ENCODE measurements at places on chromosomes 12 and 14.

- DNase-seq, result peak; percentile 8
Measured at GRCh38 chr14:81315341-81315740, 84.8 kb downstream of the STON2 start.

- DNase-seq, result no peak
Measured at GRCh38 chr12:49058366-49059044, 2.1 kb downstream of the KMT2D start.

DNA sequence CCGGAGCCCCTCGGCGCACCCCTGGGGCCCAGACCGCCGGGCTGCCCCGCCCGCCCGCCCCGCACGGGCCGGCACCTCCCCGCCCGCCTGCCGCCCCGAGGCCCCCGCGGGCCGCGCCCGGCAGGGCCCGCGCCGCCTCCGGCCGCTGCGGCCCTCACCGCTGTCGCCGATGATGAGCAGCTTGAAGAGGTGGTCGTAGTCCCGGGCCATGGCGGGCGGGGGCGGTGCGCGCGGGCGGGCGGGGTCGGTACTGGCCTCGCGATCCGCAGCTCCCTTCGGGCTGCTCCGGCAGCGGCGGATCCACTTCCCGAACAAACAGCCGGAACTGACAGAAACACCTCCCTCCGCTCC is at the start of gene RAB35:
RAB35 (minus strand) TSS at position 313 of the 351 bp plus-strand sequence; CDS start at position 210, 103 bp downstream.
- no peak for DNase-seq

DNA sequence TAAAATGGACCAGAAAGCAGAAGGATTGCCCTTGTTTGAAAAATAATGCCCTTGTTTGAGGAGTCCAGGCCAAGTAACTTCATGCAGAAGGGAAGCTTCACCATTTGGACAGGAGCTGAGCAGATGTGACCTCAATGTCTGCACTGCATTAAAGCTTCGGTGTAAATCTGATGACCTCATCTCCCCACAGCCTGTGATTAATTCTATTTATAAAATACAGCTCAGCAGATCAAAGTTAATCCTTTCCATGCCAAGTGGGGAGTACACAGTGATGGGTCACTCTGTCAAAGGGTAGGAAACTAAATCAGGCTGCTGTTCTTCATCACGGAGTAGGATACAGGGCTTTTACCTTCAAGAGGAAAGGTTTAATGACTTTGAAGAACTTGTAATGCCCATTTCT is 533.7 kb downstream of the RPS29 start:
- DNase-seq, result no peak

DNA sequence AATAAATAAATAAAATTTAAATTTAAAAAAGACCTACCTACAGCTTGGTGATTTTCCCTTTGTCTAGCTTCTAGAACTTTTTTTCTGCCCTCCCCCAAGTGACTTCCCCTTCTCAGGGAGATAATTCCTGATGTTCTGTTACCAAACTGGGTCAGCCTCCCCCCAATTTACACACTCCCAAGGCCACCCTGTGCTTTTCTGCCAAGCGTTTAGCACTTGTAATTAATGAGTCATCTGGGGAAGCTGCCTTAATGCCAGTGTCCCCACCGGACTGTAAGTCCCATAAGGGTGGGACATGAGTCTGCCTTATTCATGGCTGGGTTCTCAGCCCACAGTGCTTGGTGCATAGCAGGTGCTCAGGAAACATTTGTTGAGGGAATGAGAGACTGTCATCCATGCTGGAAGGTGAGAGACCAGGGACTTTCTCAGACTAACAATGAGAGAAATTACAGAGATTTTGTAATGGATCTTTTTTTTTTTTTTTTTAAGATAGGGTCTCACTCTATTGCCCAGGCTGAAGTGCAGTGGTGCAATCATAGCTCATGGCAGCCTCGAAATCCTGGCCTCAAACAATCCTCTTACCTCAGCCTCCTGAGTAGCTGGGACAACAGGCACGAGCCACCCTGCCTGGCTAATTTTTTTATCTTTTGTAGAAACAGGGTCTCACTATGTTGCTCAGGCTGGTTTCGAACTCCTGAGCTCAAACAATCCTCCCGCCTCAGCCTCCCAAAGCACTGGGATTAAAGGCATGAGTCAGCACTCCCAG is 106.8 kb downstream of the PHETA1 start:
- DNase-seq, result no peak

- DNase-seq, result no peak
Measured at GRCh38 chr12:122028905-122029560, 7.3 kb downstream of the BCL7A start.

GRCh38 chr12:107362960-107363359 is 269.6 kb upstream of the CRY1 start:
- DNase-seq, result no peak

DNA sequence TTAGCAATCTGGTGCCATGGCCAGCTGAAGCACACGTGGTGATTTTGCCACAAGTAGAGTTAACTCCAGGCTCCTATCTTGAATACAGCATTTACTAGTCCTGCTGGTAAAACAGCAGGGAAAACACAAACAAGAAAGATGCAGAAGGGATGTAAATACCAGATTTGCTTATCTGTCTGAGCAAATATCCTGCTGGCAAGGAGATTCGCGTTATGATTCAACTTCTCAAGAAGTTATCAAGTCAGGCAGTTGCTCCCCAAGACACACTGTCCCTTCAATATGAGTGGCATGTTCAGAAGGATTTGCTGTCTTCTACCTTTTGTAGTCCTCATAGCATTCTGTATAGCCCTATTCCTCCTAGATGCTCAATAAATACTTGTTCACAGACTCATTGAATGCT is 171.2 kb upstream of the EGLN3 start:
- DNase-seq, result no peak

- no peak for DNase-seq
Measured at GRCh38 chr14:92431199-92431725, 82.3 kb upstream of the RIN3 start.

- no peak for DNase-seq
Measured at GRCh38 chr14:69699748-69700303, 67.1 kb upstream of the SRSF5 start.

DNA sequence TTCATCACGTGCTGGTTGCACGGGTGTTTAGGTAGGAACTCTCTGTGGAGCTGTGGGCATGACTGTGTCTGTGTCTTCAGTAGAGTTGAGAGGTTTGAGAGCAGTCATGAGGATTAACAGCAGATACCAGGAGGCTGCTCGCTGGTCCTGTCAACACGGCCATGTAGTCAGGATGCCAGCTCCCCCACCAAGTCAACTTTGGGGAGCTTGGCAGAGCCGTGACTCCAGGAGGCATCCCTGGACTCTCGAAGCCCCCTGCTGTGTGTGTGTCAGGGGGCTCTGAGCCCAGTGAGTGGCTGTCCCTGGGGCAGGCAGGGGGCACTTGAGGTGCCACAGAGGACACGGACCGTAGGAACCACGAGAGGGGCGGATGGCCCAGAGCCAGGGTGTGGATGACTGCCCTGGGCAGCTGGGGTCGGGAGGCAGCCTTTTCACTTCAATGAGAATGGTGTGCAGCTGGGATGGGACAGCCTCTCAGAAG is 7.2 kb upstream of the GPR132 start:
- DNase-seq, result no peak

DNA sequence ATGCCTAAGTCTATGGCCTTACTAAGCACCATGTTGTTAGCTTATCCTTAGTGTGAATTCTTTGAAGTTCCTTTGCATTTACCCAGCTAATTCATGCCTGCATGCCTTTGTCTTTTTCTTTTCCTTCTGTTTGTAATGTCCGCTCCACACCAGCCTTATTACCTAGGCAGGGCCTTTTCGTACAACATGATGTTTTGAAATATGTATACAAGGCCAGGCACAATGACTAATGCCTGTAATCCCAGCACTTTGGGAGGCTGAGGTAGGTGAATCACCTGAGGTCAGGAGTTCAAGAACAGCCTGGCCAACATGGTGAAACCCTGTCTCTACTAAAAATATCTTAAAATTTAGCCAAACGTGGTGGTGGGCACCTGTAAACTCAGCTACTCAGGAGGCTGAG is 1636.5 kb upstream of the SEL1L start:
- no peak for DNase-seq

- DNase-seq, result no peak
Measured at GRCh38 chr12:46382408-46382963, 9.9 kb upstream of the SLC38A2 start.

DNA sequence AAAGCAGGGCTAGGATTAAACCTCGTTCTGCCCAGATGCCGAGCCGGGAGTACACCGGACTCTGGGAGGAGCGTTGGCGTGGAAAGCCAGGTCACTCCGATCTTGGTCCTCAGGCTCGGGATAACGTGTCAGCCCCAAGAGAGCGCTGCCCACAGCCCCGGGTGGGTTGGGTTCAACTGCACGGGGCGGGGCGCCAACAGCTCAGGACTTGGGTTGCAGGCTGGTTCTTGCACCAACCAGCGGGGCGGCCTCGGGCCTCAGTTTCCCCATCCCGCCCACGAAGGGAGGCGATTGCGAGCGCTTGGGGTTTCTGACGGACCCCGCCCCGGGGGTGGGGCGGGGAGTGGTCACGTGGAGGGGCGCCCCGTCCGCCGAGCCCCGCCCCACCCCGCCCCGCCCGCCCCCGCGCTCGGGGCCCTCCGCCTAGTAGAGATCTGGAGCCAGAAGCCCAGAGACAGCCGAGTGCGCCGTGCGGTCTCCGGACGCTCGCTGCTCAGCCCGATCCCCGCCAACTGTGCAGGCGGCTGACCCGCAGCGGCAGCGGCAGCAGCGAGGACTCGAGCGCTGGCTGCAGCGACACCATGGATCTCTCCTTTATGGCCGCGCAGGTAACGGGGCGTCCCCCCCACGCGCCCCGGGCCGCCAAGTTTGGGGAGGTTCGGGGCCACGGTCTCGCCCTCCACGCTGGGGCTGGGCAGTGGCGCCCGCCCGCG is at the start of gene C14orf132:
C14orf132 (plus strand) TSS at position 443 of the 713 bp plus-strand sequence; CDS start at position 582, 139 bp downstream.
- peak; percentile 74 for DNase-seq

- no peak for DNase-seq
Measured at GRCh38 chr14:75724414-75725204, 63.6 kb downstream of the TTLL5 start.

DNA sequence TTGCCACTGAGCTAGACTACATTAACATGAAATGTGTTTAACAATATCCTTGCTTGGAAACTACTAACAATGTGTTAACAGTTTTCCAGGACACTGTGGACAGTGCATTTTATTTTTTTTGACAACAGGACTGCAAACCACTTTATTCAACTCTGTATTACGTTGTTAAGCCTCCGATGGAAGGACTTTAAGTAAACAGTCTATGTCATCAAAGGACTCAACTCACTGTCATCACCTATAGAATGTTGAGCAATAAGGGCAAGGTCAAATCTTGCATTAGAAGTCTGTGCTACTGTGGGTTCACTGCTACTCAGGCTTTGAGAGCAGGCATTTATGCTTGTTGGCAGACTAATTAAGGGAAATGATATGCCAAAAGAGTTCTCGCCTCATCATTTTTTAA is 483.7 kb downstream of the FLRT2 start:
- no peak for DNase-seq

GRCh38 chr12:105562199-105562971 is 231.9 kb downstream of the C12orf75 start:
- peak; percentile 39 for DNase-seq

GRCh38 chr14:31280871-31281220 is 73.3 kb upstream of the HECTD1 start:
- no peak for DNase-seq

DNA sequence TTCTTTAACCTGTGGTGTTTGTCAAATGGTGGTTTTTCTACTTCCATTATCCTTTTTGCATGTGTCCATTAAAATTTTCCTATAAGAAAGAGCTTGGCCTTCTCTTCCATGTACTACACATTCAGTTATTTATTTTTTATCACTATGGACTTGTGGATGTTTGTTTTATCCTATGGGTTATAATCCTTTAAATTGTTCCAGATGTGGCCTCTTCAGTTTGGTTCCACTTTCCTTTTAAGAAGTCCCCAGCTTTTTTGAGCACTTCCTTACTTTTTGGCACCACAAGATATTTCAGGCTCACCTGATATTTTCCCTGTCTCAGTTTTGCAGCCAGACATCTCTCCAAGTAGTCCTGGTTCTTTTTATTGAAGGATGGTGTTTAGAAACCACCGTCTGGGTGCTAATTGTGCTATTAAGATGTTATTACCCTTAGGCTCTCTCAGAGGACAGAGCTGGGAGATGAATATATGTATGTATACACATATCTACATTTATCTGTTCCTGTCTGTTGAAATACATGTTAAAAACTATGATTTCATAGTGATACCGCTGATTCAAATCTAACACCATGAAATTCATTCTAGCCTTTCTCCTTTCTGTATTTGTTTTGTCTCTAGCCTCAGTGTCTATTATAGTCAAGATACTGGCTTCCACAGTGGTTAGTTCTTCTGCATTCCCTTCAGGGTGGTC is 408.5 kb upstream of the RGS6 start:
- DNase-seq, result no peak

- no peak for DNase-seq
Measured at GRCh38 chr12:3683670-3684069, 69.2 kb downstream of the CRACR2A start.

- no peak for DNase-seq
Measured at GRCh38 chr14:101330416-101331140, 230.7 kb upstream of the DIO3 start.

DNA sequence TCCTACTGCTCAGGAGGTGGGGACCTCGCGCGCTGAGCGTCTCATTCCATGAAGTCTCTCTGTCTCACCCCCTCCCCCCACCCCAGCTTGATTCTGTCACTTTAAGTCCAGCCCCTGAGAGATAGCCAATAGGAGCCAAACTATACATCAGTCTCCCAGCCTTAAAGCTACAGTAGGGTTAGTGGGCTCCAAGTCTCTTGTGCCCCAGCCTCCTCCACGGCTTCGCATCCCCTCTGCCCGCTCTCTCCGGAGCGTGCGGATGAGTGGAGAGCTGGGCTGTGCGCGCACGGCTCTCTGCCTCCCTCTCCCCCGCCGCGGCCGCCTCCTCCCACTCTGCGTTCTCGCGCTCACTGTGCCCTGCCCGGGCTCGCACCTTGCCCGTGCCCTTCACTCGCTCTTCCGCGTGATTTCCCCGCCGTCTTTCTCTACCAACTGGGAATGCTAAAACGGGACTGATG is at the start of gene ESRRB:
ESRRB (plus strand) TSS at position 191 of the 458 bp plus-strand sequence; CDS start at position 456, 265 bp downstream.
- DNase-seq, result peak; percentile 59

- DNase-seq, result no peak
Measured at GRCh38 chr12:94812345-94812744, 162.0 kb upstream of the TMCC3 start.

DNA sequence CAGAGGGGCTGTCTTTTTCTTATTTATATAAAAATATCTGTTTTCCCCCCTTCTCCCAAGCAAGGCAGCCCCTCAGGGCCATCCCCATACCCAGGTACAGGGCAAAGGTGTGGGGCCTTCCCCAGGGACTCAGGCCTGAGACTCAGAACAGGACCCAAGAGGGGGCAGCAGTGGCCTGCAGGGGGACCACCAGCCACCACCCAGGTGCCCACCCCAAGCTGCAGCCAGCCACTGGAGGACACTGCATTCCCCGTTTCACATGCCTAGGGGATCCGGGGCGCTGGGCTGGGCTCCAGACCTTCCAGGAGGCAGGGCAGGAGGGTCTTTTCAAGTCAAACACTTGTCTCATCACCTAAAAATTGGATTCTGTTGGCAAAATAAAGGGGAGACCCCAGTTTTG is 83.3 kb downstream of the SCARB1 start:
- DNase-seq, result no peak

GRCh38 chr14:21205678-21206581 is 50.1 kb upstream of the OR5AU1 start:
- no peak for DNase-seq

All from nephron progenitor cell (in vitro differentiated cells).